Stimulated activated memory B cell treated with anti-CD40 and anti-IgM and Interleukin-4, amounts not matched to agents 10 μg/mL and 1 μg/mL and 100 μg/mL, for 72 hours (primary cell): ENCODE measurements at places on chromosomes 4 and X.

- no peak for ATAC-seq
These were observed 60.4 kb downstream of the ZCCHC12 start for GRCh38 chrX:118883994-118884393.

GRCh38 chrX:150542846-150543229 is 25.6 kb upstream of the MTM1 start:
- peak; percentile 74 for ATAC-seq

GRCh38 chr4:184479516-184479950 is 5.2 kb upstream of the IRF2 start:
- no peak for ATAC-seq

DNA sequence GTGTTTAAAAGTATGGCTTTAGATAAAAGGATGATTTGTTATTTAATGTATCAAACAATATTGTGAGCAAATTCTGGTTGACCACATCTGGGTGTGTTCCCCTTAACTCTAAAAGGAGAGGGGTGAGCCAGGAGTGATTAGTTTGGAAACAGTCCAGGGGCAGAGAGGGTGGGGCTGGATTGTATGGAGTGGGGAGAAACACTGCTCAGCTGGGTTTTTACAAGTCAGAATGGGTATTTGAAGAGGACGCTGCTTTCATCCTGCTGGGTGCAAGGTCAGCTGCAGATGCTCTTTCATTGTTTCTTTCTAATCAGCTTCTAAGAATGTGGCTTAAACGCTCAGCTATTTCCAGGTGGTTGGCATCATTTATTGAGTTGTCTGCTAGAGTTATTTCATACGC is 82.8 kb upstream of the LIMCH1 start:
- no peak for ATAC-seq

DNA sequence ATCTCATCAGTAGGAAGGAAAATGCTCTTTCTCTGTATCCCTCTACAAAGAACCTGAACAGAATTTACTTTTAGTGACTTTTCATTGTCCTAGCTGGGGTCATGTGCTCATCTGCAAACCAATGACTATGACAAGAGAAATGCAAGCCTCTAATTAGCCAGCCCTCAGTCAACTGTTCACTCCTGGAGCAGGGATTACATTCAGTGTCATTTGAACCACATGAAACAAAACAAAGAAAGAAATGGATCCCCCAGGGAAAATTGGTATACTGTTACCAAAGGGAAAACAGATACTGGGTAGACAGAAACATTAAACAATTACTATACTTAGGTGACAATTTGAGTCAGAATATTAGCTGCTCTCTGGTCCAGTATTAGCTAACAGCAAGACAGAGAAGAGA is 173.6 kb downstream of the RCHY1 start:
- no peak for ATAC-seq

- ATAC-seq: no peak
These were observed 7.7 kb downstream of the EDNRA start for GRCh38 chr4:147488556-147488955.

GRCh38 chr4:182955411-182955810 is 38.2 kb upstream of the DCTD start:
- no peak for ATAC-seq

DNA sequence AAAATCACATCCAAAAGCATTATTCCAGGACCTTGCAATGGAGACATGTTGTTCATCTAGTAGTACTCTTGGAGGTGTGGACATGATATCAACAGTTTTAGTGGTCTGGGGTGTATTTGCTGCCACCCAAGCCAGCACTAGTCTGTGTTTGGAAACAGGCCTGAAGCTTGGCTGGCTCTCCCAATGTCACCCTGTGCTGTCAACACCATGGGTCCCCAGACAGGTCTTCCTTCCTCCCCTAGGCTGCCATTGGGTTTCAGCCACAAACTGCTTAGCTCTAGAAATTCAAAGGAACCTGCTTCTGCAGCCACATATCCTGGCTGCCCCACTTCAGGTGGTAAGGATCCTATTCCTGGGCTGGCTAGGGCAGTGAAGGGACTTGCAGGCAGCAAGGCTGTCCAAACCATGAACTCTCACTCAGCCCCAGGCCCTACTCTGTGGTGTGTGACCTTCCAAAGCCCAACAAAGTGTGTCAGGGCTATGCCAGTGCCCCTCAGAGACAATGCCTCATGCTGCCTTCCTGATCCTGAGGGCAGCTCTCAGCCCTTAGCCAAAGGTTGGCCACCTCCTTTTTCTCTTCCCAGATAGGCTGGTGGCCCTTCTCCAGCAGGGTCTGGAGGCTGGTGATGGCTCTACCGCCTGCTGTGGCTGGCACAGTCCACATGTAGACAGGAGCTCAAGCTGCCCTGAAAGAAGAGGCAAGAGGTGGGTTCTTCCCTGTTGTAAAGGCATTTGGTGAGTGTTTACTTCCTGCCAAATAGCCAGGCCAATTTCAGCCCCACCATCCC is 18.3 kb downstream of the AMER1 start:
- no peak for ATAC-seq

DNA sequence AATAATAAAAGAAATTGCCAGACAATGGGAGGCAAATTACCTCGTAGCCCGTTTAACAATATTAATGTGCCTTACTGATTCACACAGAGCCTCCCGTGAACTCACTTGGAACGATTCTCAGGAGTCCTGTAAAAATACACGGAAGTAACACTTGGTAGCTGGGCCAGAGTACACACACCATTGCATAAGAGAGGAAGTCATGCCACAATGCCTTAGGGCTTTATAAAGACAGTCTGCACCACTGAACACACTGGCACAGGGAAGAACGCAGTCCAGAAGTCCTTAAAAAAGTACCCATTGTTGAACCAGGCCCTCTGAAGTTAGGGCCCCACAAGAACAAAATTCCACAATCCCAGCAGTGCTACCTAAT is 15.1 kb downstream of the SLC2A9 start:
- ATAC-seq: peak; percentile 59

GRCh38 chr4:76302826-76303438 is 3.6 kb upstream of the STBD1 start:
- ATAC-seq: no peak

DNA sequence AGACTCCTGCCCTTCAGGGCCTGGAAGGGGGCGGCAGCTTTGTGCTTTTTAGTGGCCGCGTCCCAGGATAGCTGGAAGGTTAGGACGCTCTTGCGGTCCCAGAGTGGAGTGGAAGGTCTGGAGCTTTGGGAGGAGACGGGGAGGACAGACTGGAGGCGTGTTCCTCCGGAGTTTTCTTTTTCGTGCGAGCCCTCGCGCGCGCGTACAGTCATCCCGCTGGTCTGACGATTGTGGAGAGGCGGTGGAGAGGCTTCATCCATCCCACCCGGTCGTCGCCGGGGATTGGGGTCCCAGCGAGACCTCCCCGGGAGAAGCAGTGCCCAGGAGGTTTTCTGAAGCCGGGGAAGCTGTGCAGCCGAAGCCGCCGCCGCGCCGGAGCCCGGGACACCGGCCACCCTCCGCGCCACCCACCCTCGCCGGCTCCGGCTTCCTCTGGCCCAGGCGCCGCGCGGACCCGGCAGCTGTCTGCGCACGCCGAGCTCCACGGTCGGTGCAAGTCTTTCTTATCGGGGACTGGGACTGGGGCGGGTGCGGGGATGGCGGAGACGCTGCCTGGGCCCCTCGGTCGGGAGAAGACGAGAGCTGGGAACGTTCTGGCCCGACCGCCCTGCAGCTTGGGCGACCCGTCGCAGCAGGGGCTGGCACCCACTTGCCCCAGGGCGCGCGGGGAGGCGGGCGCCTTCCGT is at the start of gene EDNRA:
Gene EDNRA (plus strand): TSS at position 207 of the 686 bp plus-strand sequence. CDS start 4,585 bp downstream, outside the sequence.
- peak; percentile 37 for ATAC-seq

- ATAC-seq: peak; percentile 61
These were observed 8.8 kb downstream of the ENPEP start for GRCh38 chr4:110484767-110485166.

DNA sequence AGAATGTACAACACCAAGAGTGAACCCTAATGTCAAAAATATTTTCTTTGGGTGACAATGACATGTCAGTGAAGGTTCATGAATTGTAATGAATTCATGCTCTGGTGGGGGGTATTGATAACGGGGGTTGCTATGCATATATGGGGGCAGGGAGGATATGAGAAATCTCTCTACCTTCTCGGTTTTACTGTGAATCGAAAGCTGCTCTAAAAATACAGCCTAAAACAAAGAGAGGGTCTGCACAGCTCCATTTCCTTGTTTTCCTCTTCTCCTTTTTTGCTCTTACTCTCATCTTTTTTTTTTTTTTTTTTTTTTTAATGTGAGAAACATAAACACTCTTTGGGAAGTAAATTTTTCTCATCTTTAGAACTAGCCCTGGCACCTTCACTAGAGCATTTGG is 85.8 kb downstream of the DCTD start:
- ATAC-seq: no peak

- no peak for ATAC-seq
These were observed 177.6 kb downstream of the RNF150 start for GRCh38 chr4:140955641-140956040.

GRCh38 chr4:87006426-87006675 is 71.5 kb downstream of the AFF1 start:
- ATAC-seq: no peak

DNA sequence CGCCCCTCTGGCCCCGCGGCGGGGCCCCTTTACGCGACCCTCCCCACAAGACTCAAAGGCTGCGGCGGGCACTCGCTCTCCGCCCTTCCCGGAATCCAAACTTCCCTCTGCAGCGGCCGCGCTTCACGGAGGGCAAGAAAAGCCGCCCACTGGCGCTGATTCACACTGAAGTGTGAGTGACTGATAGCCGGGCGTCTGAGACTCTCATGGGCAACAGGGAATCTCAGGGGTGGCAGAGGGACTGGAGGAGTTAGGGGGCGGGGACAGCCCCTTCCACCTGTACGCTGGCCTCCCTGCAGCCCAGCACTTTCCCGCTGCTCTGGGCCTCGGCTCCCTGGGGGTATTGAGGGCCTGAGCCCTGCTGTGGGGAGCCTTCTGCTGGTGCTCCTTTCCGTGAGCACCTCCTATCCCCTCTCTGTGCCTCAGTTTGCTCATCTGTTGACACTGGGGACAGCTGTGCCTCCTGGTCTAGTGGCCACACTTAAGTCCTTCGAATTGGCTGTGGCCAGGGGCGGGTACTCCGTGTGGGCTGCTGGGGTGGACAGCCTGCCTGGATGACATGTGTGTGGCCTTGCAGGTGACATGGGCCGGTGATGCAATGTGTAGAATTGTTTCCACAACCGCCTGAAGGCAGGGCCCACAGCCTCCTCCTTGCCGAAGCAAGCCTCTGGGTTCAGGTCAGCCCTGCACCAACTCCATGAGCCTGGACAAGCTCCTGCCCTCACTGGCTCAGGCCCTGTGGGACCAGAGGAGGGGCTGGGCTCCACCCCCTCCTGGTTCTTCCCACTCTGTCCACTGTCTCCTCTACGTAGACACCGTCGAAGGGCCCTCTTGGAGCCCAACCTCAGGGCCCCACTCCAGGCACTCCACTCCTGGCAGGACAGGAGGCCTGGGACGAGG is 951 bp downstream of the SH3BP2 start:
- peak; percentile 9 for ATAC-seq
